Stimulated activated CD4-positive, alpha-beta T cell treated with anti-CD3 and anti-CD28 coated beads, TNF-alpha, amount 100 ng/mL, for 4 hours (primary cell): ENCODE measurements at places on chromosomes 7 and 10.

DNA sequence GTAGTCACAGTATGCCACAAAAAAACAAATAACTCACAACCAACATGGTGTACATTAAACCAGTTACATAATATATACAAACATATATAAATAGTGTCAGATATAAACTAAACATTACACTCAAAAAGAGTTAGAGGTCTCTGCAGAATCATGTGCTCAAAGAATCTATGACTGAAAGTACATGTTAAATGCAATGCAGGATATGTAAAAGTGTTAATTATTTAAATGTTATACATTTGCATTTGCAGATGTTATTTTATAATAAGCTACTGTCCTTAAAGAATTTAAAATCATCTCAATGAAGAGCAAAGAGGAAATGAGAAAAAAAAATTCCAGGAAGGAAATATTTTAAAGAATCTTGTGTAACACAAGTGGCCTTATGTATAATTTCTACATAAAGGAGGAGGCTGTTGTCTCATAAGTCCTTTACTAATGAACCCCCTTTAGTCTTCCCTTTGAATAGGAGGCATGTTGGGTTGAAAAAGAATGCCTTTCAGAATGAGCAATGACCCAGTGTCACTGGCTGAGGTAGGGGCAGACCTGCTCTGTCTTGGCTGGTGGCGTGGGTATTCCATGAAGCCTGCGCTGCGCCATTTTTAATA is 148.9 kb downstream of the ITGA8 start:
- DNase-seq: no peak

DNA sequence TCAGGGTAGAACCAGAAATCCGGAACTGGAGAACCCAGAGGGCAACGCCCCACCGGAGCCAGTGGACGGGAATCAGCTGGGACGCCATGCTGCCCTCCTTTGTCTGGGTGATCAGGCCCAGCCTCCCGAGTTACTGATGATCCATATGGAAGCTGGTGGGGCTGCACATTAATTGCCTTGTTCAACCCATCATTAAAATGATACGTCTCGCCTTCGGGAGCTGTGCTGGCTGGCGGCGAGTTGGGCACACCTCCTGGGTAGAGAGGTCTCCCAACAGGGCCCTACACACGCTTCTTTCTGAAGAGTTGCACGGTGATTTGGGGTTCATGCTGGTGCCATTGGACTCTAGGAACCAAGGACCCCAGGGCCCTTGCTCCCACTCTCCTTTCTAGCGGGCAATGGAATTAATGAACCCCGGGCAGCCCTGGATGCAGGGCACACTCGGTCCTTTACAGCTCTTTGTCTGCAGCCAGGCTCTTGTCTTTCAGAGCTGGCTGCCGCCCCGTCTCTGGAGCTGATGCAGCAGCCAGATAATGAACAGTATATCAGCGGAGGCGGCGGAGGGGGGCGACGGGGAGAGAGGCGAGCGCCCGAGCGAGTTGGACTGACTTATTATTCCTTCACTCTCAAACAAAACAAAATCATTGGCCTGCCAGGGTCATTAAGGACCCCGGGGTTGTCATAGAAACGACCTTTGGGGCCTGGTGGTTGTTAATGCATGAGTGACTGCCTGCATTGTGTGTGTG is 412.2 kb upstream of the ZMIZ1 start:
- DNase-seq: no peak

DNA sequence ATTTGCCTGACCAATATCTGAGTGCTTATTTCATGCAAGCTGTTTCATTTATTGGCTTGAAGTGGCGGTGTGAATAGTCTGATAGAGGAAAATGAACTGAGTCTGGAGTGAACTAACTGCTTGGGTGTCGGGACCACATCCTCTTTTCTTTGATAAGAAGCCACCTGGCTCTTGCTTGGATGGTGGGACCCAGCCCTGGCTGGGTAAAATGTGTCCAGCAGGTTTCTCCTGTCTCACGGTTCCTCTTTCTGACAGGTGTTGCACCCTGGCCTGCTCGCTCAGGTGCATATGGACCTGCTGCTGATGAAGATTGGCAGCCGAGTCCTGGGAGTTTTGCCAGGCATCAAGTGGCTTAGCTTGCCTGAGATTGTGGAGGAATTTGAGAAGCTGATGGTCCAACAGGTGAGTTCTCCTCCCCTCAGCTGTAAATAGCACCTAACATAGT is 1.6 kb downstream of the ADCK2 start:
- no peak for DNase-seq

DNA sequence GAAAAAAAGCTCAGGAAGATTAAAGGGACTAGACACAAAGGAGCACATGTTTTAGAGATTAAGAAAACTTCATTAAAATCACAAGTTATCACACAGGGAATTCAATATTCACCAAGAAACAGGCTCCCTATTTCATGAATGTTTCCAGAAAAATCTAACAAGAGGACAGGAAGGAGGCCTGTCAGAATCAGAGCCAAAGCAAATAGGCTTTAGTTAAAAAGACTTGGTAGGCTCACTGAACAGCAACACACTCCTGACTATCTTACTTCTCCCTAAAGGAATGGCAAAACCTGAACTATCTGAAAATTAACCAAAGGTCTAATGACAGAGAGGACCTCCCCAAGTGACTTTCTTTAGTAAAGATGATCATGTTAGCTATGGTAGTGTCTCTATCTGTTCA is 188.3 kb upstream of the MEOX2 start:
- DNase-seq: no peak

DNA sequence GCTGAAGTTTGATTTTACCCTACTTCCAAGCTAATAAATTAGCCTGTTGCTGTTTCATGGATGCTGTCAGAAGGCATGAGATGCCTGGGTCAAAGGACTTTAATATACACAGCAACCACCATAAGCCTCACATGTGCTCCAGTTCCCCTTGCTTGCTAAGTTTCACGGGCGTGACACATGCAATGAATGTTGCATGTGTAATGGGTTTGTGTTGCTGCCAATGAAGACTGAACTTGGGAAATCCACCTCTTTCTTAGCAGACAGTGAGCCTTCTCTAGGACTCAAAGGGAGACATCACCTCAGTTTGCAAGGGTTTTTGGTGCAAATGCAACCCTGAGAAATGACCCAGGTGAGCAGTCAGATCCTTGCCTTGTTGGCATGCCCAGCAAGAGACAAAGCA is 505.5 kb upstream of the PODXL start:
- DNase-seq: no peak

- no peak for DNase-seq
Measured at GRCh38 chr7:2979201-2979631, 64.5 kb downstream of the CARD11 start.

DNA sequence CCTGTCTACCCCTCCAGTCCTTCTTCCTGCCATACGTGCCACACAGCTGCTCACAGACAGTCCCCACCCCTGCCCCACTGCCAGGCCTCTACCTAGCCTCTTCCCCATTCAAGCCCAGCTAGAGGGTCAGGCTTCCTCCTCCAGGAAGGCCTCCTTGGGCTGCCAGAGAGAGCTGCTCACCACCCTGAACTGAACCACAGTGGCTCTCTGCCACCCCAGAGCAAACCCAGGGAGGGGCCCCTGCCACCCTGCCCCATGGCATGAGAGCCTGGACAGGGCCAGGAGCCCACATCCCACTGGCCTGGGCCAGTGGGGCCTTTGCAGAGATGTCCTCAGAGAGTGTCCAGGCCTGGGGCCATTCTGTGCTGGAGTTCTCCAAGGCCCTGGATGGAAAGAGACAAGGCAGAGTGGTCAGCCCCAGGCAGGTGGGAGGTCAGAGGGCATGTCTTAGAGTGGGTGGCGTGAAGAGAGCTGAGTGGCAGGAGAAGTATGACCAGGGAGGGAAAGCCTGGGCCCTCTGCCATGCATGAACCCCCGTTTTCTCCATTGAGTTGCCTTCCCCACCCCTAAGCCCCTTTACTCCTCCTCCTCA is 40.4 kb downstream of the TMEM270 start:
- DNase-seq: no peak

DNA sequence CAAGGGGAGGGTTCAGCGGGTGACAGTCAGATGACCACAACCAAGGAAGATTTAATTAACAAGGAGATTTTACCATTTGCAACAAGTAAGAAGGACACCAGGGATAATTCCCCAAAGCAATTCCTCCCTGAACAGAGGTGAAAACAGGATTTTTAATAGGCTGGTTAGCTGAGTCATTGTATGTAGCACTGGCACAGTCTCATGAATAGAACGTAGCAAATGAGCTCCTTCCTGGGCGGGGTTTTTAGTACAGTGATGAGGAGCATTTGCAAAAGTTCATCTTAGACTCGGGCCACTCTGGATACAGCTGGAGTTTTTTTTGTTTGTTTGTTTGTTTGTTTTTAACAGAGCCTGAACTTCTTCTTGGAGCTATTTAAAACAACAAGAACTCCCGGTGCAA is 39.0 kb downstream of the TAC1 start:
- no peak for DNase-seq

GRCh38 chr10:124560377-124561105 is 98.9 kb downstream of the LHPP start:
- no peak for DNase-seq

DNA sequence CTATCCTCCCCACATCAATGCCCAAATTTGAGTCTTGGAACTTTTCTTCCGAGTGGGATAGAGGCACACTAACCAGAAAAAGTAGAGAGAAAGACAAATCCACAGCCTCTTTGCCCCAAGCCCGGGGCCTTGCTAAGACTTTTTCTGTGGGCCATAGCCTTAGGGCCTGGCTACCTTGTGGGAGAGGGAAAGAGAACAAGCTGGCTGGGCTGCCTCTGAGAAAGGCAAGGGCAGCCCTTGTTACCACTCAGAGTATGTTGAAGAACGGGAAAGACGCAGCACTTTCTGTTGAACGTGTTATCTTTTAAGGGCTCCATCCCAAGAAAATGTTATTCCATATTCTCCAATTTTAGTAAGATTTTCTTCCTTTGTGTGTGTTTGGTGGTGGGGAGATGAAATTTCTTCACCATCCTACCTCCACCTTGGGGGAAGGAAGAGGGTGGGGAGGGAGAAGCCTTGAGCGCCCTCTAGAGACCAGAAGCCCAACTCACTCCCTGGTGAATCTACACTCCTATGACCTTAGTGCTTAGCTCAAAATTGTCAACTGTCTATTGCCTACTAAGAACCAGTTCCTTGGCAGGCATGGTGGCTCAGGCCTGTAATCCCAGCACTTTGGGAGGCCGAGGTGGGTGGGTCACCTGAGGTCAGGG is 3.9 kb upstream of the NRF1 start:
- no peak for DNase-seq

DNA sequence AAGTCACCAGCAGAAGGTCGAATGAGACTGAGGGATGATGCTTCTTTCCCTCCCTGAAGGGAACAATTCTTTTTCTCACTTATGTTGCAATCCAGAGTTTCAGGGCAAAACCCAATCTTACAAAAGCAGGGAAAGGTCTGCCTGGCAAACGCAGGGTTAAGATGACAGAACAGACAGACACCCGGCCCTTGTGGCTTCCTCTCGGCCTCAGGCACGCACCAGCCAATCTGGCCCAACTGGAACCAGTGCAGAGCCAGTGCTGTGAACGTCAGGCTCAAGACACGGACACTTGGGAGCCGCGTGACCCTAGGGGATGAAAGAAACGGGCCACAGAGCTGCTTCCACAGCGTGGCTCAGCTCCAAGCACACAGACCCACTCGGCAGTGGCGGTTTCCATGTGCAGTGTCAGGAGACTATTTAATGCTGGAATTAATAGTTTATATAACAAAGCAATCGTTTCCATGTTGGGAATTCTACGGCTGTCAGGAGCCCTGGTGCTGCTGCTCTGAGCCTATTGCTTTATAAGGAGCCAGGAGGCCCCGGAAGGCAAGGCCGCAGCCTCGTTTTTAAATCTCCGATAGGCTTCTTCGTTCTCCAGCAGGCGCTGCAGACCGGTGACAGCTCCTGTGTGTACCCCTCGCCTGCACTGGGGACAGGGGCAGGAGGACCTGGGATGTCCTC is 198.4 kb downstream of the DIP2C start:
- DNase-seq: no peak

- DNase-seq: no peak
Measured at GRCh38 chr10:49168831-49169500, 19.2 kb downstream of the TMEM273 start.

GRCh38 chr10:59090817-59091622 is 85.4 kb upstream of the PHYHIPL start:
- no peak for DNase-seq

GRCh38 chr7:154744256-154744860 is 258.6 kb downstream of the PAXIP1 start:
- DNase-seq: no peak

DNA sequence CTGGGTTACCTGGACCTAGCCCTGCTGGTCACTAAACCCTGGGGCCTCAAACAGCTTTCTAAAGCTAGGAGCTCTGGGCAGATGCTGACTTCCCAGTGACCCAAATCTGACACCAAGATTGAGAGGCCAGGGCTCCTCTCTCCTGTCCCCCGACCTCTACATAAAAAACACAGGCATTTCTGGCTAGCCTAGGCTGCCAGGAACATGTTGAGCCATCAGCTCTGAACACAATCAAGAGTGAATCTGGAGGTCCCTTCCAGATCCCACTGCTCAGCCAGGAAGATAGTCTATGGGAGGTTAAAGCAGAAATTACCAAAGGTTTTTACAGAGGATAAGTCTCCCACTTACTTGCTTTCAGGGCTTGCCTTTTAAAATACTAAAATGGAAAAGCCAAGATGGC is 22.1 kb upstream of the PDE1C start:
- DNase-seq: no peak
